ENCODE measurements at places on chromosomes 12 and 14.

DNA sequence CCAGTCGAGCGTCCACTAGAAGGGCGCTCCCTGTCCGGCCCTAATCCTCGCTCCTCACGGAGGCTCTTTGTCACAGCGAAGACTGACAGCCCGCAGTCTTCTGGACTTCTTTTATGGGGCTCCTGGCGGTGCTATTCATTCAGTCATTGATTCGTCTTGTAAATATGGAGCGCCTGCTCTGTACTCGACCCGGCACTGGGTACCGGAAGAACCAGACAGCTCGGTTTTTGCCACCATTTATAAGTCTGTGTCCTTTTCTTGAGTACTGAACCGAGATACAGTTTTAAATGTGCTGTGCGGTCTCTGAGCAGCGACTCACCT is 570 bp downstream of the DMAC2L start:
- DNase-seq = peak; percentile 47

GRCh38 chr12:58529897-58530741 is 390.2 kb downstream of the LRIG3 start:
- DNase-seq = no peak

DNA sequence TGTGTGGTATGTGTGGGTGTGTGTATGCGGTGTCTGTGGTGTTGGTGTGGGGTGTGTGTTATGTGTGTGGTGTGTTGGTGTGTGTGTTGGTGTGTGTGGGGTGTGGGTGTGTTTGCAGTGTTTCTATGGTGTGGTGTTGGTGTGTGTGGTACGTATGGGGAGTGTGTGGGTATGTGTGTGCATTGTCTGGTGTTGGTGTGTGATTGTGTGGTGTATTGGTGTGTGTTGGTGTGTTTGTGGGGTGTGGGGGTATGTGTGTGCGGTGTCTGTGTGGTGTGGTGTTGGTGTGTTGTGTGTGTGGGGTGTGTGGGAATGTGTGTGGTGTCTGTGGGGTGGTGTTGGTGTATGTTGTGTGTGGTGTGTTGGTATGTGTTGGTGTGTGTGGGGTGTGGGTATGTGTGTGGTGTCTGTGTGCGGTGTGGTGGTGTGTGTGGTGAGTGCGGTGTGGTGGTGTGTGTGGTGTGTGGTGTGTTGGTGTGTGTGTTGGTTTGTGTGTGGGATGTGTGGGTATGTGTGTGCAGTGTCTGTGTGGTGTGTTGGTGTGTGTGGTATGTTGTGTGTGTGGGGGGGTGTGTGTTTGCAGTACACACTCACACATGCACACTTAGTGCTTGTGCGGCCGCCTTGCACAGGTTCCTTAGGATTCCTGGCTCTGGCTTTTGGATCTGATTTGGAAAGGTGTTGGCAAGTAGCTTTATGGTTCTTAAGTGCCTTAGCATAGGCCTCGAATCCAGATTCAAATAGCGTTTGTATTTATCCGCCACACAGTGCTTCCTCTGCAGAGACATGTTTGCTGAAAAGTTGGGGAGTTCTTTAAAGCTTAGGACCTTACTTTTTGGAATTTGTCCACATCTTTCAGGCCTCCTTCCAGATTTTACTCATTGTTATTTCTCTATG is 16.4 kb downstream of the MLXIP start:
- no peak for DNase-seq

- no peak for DNase-seq
Observed at GRCh38 chr14:26993556-26993955, 395.7 kb upstream of the NOVA1 start.

DNA sequence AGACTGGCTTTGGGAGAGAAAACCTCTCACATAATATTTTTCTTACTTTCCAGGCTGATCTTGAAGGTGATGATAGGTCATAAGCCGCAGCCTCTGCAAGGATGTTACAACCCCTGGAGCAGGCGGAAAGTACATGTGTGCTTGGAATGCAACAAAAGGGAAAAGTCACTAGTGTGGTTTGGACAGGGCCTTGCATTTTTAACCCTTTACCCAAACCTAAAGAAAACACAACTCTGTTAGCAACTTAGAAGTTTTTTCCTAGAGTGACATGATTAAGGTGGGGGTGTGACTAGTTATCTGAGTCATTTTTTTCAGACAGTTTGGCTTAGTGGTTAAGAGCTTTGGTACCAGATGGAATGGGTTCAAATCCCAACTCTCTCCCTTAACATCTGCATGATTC is 97.0 kb downstream of the TMEM30B start:
- no peak for DNase-seq

DNA sequence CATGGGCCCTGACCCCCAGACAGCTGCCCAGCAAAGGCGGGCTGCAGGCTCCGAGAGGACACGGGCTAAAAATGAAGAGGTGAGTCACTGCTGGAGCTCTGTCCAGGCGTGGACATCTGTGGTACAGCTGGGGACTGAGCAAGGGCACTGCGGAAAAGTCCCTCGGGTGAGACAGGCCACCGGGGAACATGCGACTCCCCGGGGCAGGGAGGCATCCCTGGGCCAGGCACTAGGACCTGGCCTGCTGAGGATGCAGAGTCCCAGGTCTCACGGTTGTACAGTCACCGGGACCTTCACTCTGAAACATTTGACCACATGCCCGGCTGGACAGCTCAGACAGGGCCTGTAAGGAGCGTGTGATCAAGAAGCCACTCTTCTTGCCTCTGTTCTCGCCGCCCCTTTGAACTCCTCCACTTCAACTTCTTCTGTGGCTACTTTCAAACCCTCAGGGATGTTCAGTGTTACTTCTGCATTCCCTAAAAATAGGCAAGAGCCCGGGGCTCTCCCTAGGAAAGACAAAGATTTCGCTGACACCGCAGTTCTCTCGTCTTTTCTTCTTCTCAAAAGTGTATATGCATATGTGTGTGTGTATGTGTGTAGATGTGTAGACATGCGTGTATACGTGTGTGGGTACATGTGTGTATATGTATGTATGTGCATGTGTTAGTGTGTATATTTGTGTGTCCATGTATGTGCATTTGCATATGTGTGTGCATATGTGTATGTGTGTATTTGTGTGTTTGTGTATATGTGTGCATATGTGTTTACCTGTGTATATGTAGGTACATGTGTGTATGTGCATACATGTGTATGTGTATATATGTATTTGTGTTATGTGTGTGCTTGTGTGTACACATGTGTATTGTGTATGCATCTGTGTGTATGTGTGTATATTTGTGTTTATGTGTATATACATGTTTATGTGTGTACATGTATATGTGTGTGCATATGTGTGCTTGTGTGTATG is 5.0 kb upstream of the RFLNA start:
- DNase-seq = no peak

- DNase-seq = no peak
Observed at GRCh38 chr12:79063258-79063657, 198.7 kb downstream of the SYT1 start.

DNA sequence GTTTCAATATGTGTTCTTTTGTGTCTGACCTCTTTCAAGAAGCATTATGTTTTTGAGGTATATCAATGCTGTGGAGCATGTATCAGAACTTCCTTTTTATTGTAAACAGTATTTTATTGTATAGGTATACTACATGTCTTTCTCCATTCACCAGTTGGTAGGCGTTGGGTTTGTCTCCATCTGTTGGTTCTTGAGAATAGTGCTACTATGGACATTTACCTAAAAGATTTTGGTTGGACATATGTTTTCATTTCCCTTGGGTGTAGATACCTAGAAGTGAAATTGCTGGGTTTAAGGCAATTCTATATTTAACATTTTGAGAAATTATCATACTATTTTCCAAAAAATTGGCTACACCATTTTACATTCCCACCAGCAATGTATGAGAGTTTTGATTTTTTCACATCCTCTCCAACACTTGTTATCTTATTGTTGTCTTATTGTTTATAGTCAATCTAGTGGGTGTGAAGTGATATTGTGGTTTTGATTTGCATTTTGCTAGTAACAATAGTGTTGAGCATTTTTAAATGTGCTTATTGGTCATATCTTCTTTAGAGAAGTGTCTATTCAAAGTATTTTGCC is 409.2 kb downstream of the IPO8 start:
- no peak for DNase-seq

DNA sequence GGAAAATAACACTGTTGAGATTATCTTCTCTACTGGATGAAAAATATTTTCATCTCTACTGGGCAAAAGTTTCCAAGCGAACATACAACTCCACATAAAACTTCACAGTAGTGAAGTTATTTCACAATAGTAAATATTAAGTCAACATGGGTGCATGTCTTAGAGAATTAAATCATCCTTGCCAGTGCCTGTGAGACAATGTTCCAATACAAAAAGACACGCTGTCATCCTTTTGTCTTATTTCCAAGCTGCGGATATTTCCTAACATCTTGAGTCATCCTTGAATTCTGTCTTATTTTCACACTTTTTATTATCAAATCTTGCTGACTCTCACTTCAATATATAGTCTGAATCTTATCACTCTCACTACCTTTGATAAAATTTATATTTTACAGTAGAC is 142.9 kb upstream of the KITLG start:
- DNase-seq = no peak

GRCh38 chr14:50070840-50071548 is 45.4 kb downstream of the VCPKMT start:
- no peak for DNase-seq

DNA sequence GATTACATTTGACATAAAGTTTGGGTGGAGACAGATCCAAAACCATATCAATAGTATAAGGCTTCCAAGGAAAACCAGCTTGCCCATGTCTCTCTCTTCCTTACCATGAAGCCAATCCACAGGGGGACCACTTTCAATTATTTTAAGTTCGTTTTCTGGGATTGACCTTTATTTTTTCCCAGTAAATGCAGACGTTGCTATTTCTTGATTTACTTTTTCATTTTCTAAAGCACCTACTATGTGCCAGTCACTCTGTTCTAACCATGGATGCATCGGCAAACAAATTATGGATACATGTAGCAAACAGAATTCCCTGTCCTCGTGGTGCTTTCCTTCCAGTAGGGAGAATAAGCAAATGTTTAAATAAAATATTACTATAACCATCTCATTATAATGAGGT is 65.8 kb upstream of the KCNA1 start:
- DNase-seq = no peak

- peak; percentile 51 for DNase-seq
Observed at GRCh38 chr14:61444215-61444768, 122.9 kb downstream of the PRKCH start.

GRCh38 chr12:96876966-96877365 is 30.1 kb upstream of the NEDD1 start:
- DNase-seq = no peak

GRCh38 chr14:53581504-53581903 is 375.1 kb downstream of the BMP4 start:
- no peak for DNase-seq

DNA sequence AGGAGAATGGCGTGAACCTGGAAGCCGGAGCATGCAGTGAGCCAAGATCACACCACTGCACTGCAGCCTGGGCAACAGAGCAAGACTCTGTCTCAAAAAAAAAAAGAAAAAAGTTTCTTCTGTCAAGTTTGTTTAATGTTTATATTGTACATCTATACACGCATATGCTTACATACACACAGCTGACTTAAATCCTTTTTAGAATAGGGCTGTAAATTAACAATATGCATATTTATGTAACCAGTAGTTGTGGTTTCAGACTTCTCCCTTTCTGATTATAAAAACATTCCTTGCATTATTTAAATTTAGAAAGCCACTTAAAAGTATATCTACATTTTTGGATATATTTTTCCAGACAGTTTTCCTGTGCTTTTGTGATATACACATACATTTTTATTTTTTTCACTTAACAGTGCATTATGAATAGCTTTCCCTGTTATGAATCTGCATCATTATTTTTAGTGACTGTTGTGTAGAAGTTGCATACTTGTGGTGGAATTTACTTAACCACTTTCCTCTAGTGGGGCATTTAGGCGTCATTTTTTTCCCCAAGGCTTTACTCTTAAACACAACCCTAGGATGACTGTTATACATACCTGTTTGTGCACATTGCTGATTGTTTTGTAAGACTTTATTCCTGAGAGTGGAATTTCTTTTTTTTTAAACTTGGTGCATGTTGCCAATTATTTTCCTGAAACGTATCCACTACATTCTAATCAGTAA is 29.4 kb downstream of the POLR3B start:
- DNase-seq = no peak

DNA sequence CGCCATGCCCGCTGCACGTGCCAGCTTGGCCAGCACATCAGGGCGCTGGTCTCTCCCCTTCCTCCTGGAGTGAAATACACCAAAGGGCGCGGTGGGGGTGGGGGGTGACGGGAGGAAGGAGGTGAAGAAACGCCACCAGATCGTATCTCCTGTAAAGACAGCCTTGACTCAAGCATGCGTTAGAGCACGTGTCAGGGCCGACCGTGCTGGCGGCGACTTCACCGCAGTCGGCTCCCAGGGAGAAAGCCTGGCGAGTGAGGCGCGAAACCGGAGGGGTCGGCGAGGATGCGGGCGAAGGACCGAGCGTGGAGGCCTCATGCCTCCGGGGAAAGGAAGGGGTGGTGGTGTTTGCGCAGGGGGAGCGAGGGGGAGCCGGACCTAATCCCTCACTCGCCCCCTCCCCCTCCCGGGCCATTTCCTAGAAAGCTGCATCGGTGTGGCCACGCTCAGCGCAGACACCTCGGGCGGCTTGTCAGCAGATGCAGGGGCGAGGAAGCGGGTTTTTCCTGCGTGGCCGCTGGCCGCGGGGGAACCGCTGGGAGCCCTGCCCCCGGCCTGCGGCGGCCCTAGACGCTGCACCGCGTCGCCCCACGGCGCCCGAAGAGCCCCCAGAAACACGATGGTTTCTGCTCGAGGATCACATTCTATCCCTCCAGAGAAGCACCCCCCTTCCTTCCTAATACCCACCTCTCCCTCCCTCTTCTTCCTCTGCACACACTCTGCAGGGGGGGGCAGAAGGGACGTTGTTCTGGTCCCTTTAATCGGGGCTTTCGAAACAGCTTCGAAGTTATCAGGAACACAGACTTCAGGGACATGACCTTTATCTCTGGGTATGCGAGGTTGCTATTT is 914 bp upstream of the CCND2 start:
- DNase-seq = no peak

DNA sequence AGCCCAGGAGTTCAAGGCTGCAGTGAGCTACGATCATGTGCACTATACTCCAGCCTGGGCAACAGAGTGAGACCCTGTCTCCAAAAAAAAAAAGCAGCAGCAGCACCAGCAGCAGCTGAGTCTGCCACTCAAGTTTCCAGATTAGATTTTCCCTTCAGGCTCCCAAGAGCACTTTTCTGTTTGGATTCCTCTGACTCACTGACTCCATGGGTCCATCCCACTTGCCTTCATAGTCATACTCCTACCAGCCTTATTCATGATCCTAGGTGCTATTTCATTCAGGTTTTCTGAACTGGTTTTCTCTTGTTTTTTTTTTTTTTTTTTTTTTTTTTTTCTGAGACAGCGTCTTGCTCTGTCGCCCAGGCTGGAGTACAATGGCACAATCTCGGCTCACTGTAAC is 6.8 kb upstream of the TWF1 start:
- no peak for DNase-seq
